Stimulated activated CD8-positive, alpha-beta memory T cell treated with anti-CD3 and anti-CD28 coated beads, Interleukin-4, amount 100 ng/mL, for 1 hour (primary cell): ENCODE measurements at places on chromosomes 6 and 20.

DNA sequence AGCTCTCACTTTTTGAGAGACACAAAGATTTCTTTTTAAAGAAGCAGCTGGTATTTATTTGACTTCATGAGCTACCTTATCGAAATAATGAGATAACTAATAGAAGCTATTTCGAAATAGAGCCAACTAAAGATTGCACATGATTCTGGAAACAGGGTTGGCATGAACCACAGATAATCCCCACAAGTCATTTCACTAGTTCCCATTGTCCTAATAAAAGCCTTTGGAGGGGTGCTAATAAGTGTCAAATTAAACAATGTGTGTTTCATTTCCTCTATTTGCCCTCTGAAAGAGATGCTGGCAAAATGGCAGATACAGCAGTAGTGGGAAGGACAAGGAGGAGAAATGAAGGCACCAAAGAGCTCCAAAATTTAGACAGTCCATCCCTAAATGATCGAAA lies 78.6 kb upstream of the RIPOR2 start:
- DNase-seq = no peak

GRCh38 chr6:124757560-124757959 lies 204.7 kb upstream of the RNF217 start:
- no peak for DNase-seq

GRCh38 chr20:62305765-62306413 lies 3.1 kb downstream of the ADRM1 start:
- DNase-seq = no peak

DNA sequence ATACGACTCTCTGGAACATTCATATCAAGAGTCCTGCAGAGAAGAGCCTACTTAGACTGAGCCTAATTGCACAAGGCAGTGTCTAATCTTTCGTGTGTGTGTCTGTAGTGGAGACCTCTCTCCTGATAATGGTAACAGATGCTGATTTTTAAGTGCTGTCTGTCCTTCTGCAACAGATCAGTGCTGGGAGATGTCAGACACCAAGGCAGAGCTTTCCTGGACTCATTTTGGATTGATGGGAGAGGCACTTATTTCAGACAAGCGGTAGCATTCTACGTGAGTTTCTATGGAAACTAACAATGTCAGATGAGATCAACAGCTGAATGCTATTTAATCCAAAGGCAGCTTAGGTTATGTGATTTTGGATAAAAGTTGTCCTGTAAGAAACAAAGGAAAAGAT lies 167.6 kb downstream of the PLCB4 start:
- DNase-seq = no peak

DNA sequence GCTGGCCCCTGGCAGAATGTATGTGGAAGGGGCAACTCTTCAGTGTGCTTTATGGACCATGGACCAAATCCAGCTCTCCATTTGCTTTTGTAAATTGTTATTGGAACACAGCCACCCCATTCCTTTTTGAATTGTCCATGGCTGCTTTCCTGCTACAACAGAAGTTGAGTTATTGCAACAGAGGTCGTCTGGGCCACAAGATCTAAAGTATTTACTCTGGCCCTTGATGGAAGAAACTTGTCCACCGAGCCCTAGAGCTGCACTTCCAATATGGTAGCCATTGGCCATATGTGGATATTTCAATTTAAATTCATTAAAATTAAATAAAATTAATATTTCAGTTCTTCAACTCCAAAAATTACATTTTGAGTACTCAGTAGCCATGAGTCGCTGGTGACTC lies 543.5 kb downstream of the PTPRT start:
- DNase-seq = no peak

- DNase-seq = no peak
These were observed 23.9 kb downstream of the ZNF217 start for GRCh38 chr20:53569606-53570307.
